Activated T-cell treated with anti-CD3 and anti-CD28 coated beads for 48 hours (primary cell): ENCODE measurements at places on chromosomes 6 and 20.

GRCh38 chr20:38407321-38407720, 27.8 kb downstream of the SNHG17 start:
- DNase-seq: no peak

GRCh38 chr6:63844287-63844686, 208.7 kb downstream of the PHF3 start:
- DNase-seq: no peak

- peak; percentile 17 for DNase-seq
Measured at GRCh38 chr6:3977875-3978711, 100.8 kb downstream of the FAM217A start.

DNA sequence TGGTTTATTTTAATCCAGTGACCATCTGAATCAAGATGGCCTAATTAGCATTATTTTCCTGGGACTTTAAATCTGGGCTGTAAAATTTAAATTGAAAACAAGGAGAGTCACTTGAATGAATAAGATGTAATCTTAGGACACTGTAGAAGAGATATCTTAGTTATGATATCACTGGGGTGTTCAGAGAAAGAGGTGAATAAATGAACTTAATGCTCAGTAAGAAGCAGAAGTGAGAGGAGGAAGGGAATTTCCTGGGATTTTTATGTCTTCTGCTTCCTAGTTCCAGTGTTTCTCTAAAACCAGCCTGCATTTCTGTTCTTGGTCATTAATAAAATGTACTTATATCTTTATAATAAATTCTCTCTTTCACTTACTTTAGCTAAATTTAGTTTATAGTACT, 136.8 kb upstream of the PTPRK start:
- DNase-seq: no peak

GRCh38 chr6:3281631-3282475, 23.1 kb downstream of the PSMG4 start:
- no peak for DNase-seq

GRCh38 chr6:101662111-101662897, 268.8 kb downstream of the GRIK2 start:
- DNase-seq: no peak

DNA sequence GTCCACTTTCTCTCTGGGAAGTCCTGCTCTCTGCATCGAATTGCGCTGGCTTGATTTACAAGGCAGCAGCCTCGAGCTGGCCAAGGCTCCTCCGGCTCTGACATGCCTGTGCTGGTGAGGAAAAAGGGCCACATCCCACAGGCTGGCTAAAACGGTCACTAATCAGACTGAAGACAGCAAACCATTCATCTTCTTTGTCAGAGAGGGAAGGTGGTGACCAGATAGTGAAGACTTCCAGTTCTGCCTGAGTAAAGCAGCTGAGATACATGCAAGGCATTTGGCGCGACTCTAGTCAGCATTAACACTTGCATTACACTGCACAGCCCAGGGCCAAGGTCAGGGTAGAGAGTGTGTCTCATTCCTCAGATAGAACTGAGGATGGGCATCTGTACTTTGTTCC, 203.2 kb upstream of the MAP3K7 start:
- no peak for DNase-seq

- DNase-seq: no peak
Measured at GRCh38 chr6:90319979-90320685, 23.5 kb upstream of the BACH2 start.

DNA sequence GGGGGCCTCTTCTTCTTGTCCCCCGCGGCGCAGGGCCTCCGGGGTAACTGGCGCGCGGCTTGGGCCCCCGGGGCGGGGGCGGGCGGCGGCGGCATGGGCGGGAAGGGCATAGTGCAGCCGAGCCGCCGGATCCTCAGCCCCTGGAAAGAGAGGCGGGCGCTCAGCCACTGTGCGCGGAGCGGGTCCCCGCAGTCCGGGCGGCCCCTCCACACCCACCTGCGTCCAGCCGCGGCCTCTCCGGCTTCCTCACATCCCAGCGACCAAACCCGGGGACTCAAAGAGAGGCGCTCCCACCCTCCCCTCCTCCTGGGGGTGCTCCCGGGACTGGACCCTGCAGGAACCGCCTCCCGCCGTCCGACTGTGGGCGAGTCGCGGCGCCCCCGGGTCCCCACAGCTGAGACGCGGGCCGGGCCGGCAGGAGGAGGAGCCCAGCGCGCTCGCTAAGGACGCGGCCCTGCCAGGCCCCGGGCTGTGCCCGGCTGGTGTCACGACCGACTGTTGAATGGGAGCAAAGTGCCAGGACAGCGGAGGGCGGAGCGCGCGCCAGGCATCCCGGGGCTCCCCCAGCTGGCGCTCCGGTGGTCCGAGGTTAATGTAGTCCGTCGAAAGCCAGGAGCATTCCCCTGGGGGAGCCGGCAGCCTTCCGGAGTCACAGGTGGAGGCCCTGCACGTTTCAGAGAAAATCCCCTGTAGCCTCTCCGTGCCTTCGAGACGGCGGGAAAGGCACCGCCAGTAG, at the start of gene PRR18:
Gene PRR18, minus strand, starts transcription at position 360 of the 736 bp plus-strand sequence. Its CDS starts 250 bp downstream, at position 110.
- DNase-seq: no peak

- DNase-seq: no peak
Measured at GRCh38 chr6:4773181-4773580, 3.0 kb upstream of the CDYL start.

DNA sequence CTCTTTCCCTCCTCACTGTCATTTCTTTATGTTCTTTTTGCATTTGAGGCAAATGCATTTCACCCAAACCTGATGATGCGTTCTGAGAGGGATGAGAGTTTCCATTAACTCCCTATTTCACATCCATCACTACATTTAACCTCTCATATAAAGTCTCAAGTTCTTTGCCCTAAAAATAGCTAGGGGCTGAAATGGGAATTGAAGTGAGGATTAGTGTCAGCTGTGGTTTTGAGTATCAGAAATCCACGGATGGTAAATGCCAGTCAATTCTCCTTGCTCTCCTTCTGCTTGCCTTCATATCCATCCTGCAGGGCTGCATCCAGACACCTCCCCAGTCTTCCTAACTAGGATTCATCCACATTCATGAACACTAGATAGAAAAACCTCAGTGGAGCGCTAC, 10.0 kb upstream of the DTNBP1 start:
- DNase-seq: no peak

DNA sequence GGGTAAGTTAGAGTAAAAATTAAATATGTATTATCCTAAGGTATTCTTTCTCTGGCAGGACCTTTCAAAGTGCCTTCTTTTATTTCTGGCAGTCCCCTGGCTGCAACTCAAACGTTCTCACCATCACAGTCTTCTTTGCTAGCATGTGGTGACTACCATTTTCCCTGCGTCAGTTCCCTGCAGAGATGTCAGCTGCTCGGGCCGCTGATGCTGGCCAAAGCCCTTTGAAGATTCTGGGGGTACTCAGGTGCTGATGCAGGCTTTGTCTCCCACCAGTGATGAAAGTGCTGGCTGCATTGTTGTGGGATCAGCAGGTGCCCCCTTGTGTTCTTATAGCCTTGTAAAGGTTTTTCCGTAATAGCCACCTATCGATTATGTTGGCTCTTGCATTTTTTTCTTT, 140.1 kb downstream of the BTBD3 start:
- DNase-seq: no peak

- DNase-seq: no peak
Measured at GRCh38 chr6:148440016-148440415, 97.4 kb downstream of the SASH1 start.

- no peak for DNase-seq
Measured at GRCh38 chr6:100176311-100176950, 182.4 kb upstream of the MCHR2 start.

DNA sequence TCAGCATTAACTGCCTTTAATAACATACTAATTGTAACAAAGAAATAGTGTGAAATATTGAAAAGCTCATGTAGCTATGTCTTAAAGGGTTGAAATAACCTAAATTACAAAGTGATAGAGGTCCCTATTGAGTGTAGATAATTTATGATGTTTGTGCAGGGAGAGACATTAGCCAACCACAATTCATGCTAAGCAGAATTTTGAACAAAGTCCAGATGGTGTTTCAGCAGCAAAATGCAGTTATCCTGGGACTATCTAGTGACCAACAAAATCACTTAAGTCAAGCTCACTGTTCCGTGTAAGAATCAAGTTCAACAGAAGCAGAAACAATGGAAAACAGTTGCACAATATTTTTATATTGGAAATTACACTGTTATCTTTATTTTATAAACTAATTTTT, 218.5 kb downstream of the SIM1 start:
- no peak for DNase-seq

DNA sequence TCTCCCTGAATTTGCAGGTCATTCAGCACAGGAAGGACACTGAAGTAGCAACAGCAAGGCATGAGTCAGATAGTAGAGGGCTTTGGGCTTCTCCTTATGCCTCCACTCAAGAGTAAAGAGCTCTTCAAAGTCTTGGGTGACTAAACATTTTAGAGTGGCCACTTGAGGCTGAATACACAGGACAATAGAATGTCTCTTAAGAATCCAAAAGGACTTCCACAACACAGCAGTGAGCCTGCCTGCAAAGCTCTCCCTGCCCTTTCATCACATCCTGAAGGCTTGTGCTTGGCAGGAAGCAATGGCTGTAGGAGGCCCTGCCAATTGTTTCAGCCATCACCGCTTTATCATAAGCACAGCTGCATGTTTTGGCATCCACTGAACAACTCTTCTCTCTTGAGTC, 36.8 kb downstream of the FOXQ1 start:
- DNase-seq: no peak

DNA sequence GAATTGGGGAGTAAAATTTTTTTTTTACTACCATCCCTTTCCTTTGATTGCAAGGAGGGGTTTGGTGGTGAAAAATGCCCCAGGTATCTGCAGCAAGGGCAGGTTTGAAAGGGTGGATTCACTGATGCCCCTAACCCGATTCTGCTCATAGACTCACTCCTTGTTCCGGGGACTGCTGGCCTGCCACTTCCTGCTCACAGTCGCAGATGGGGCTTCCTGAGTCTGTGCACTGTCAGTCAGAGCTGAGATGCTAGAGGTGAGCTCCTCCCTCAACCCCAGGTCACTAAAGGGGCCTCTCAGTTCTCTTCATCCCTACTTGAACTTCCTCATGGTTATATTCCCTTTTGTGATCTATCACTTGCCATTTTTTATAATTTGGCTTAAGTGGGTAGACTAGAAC, 357.9 kb downstream of the FARS2 start:
- DNase-seq: no peak
